ENCODE measurements at places on chromosomes 7 and 10.

DNA sequence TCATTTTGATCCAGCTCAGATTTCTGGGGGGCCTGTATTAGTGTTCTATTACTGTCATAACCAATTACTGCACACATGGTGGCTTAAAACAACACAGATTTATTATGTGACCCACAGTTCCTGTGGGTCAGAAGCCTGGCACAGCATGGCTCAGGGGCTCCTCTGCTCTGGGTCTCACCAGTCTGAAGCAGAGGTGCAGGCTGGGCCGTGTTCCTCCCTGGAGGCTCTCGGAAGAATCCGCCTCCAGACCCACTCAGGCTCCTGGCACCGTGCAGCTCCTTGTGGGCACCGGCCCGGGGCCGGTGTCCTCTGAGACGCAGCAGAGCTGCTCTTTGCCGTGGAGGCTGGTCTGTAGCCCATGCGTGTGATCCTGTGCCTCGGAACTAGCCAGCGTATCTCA lies 61.5 kb downstream of the RAMP3 start:
- DNase-seq = no peak

GRCh38 chr10:114504769-114505579 lies 100.7 kb upstream of the AFAP1L2 start:
- DNase-seq = no peak

GRCh38 chr7:36967387-36967786 lies 243.1 kb upstream of the AOAH start:
- no peak for DNase-seq

DNA sequence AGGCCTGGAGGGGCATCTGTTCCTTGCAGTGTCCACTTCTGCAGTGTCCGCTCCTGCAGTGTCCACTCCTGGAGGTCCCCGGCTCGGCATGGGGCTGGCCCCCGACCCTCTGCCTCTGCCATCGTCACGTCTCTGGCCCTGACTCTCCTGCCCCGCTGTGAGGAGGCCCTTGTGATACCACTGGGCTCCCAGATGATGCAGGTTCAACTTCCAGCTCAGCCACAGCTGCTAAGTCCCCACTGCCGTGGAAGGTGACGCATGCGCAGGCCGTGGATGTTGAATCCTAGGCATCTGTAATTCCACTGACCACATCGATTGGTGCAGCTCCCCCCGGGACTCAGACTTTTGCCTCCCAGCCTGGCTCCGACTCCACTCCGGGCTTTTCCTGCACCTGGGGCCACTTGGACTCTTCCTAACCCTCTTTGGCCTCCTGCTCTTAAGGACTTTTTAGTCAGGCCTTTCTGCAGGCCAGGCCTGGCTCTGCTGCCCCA lies 95.1 kb downstream of the GLRX3 start:
- DNase-seq = no peak

- no peak for DNase-seq
These were observed 15.5 kb downstream of the LZTS2 start for GRCh38 chr10:101014966-101015581.

- no peak for DNase-seq
These were observed 35.5 kb downstream of the GPRIN2 start for GRCh38 chr10:46520941-46521340.
